ENCODE measurements at places on chromosomes 7 and 10.

DNA sequence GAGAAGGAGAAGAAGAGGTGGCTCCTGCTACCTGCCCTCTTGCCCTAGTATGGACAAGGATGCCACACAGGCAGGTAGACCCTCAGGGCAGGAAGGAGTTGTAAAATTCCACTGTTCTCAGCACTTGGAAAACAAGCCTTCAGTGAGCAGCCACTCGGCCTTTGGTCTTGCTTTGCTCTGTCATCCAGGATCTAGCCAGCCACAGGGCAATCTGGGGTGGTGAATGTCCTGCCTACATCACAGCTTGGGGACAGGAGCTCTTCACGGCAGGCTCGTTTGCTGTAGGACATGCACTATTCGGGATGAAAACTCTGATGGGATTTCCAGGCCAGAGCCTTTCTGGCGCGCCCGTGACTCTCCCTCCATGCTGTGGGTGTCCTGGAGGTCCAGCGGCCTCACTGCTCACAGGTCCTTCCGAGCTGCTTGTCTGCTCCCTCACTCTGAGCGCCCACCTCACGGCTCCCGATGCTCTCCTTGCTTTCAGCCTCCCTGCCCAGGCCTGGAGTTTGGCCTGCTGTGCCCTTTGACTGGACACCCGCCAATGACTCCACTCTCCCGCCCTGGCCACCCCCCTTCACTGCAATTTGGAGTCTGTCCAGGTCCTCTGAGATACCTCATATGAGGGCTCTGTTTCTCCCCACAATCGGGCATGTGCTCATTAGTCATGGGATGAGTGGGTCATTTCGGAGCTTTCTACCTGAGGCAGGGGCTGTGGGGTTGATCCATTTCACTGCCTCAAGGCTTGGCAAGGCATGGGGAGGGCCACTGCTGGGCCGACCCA is 227.2 kb upstream of the GRB10 start:
- DNase-seq: no peak

DNA sequence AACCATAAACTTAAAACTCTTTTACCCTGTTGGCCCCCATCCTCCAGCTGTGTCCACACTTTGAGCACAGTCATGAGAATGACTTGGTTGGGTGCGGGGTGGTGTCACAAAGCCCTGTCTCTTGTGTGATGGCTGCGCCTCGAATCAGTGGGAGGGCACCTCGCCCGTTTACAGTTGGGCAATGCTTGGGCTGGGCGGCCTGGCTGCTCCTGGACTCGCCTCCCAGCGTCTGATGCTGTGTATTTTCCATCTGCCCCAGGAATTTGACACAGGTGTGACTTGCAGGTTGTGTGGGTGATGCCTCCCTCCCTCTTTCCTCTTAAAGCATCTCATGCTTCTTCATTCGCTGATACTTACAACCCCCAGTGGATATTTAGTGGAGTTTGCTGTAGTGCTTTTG is 33.7 kb downstream of the CHST12 start:
- no peak for DNase-seq

DNA sequence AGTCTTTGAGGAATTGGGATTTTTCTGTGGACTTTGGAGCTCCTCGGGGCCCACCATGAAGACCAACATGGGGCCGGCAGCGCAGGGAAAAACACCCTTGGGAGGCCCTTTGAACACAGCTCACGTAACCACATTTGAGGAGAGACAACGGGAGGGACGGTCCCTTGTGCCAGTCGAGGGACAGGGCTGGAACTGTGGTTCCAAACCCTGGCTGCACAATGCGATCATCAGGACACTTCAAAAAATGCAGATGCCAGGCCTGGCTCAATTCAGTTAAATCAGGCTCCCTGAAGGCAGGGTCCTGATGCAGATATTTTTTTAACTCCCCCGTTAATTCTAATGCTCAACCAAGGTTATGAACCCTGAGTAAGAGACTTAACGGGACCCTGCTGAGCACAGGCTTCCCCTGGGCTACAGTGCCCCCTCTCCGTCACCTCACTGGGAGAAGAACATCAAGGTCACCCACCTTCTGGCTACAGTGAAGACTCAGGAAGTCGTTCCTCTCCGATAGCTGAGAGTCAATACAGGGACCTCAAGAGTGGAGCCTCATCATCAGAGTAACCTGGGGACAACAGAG is 30.4 kb downstream of the LYZL1 start:
- no peak for DNase-seq

DNA sequence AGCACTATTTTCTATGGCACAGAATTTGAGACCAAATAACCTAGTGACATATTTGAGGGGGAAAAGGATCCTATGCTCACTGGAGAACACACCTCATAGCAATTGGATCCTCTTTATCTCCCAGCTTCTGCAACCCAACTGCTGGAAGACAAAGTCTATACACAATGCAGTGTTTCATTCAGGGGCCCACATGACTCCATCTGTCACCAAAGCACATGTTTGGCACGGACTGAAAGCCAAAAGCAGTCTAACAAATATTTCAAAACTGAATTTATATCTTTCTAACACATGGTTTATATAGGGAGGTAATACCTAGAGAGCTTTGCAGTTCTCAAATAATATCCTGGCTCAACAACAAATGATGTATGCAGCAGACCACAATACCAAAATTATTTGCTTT is 39.2 kb downstream of the ADAM12 start:
- DNase-seq: no peak

GRCh38 chr10:106980495-106981451 is 183.7 kb downstream of the SORCS1 start:
- no peak for DNase-seq

- peak; percentile 67 for DNase-seq
These were observed 14.1 kb downstream of the TMEM72 start for GRCh38 chr10:44925224-44925623.

GRCh38 chr10:103761075-103761920 is 94.1 kb downstream of the SH3PXD2A start:
- DNase-seq: no peak

GRCh38 chr10:123146013-123146893 is 1.7 kb upstream of the HMX2 start:
- DNase-seq: no peak

GRCh38 chr10:75525067-75525466 is 93.6 kb downstream of the LRMDA start:
- no peak for DNase-seq
